ENCODE measurements at places on chromosomes 7 and 10.

GRCh38 chr10:5466451-5467206 is 32.7 kb downstream of the CALML5 start:
- DNase-seq = peak; percentile 30

GRCh38 chr7:72092769-72093168 is 319.4 kb downstream of the CALN1 start:
- no peak for DNase-seq

- no peak for DNase-seq
These were observed 582.5 kb upstream of the MGMT start for GRCh38 chr10:128884496-128885072.

- DNase-seq = no peak
These were observed 162.2 kb downstream of the SH3PXD2A start for GRCh38 chr10:103692952-103693811.

DNA sequence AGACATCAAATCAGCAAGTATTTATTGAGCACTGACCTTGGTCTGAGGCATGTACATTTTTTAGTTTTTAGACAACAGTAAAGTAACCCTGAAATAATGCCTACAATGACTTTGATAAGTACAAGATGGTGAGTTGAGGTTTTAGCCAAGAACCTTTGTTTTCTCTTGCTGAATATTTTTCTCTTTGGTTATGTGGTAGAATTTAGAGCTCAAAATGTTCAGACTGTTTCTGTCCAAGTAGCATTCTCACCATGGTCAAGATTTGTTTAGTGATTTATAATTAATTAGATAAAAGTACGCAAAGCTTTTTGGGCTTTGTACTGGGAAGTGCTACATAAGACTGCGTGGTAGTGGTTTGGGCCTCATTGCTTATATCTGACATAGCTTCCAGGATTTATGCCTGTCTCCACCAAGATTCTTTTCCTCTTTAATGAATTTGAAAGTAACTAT is 102.4 kb downstream of the KAT6B start:
- no peak for DNase-seq

DNA sequence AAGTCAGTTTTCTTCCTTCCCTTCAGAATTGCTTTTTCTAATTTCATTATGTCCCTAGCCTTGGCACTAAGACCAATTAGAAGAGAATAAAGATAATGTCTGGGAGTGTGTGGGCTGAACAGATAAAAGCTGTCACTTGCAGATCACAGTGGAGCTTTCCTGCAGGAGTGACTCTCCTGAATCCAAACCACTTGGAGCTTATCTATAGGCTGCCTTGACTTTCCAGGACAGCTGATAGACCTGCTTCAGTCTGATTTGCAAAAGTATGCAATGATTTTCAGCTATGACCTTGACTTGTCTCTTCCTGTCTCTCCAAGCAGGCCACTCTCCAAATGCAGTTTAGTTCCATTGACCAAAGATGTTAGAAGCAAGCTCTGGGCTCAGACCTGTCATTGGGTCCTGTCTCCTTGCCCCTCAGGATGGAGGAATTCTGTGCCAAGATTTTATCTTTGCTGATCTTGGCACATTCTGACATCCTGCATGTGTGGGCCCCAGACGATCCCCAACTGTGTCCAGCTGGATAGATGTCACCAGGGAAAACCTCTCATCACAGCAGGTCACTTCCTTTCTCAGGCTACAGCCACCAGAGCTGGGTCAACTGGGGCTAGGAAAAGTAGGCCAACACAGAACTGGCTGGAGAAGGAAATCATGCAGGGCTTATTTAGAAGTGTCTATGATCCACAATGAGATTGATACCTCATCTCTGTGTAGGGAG is 120.9 kb upstream of the ZNF438 start:
- no peak for DNase-seq

Data from LoVo (cell line).